ENCODE measurements at places on chromosomes 3 and 15.

GRCh38 chr3:145767909-145768308 is 393.1 kb downstream of the PLOD2 start:
- no peak for DNase-seq

- no peak for DNase-seq
Observed at GRCh38 chr3:171443211-171443957, 16.8 kb downstream of the TNIK start.

- no peak for DNase-seq
Observed at GRCh38 chr3:5202222-5202621, 14.7 kb downstream of the EDEM1 start.

DNA sequence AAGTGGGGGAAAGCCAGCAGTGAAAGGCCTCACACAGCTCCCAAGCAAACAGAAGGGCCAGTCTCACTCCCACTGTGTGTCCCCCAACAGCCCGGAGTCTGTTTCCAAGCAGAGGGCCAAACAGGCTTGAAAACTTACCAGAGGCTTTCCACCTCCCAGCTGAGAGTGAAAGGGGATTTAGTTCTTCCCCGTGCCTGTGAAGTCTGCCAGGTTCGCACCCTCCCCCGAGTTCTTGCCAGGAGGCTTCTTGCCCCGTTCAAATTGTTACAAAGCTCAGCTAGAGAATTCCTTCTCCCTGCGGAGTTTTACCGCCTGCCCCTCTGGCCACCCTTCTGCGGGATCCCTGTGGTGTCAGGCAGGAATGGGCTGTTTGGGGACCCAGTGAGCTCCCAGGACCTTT is 68.0 kb upstream of the WNT7A start:
- DNase-seq, result no peak

GRCh38 chr15:99478977-99479376 is 86.8 kb upstream of the MEF2A start:
- DNase-seq, result peak; percentile 62

- DNase-seq, result peak; percentile 63
Observed at GRCh38 chr15:49279521-49280456, 109.7 kb downstream of the GALK2 start.

DNA sequence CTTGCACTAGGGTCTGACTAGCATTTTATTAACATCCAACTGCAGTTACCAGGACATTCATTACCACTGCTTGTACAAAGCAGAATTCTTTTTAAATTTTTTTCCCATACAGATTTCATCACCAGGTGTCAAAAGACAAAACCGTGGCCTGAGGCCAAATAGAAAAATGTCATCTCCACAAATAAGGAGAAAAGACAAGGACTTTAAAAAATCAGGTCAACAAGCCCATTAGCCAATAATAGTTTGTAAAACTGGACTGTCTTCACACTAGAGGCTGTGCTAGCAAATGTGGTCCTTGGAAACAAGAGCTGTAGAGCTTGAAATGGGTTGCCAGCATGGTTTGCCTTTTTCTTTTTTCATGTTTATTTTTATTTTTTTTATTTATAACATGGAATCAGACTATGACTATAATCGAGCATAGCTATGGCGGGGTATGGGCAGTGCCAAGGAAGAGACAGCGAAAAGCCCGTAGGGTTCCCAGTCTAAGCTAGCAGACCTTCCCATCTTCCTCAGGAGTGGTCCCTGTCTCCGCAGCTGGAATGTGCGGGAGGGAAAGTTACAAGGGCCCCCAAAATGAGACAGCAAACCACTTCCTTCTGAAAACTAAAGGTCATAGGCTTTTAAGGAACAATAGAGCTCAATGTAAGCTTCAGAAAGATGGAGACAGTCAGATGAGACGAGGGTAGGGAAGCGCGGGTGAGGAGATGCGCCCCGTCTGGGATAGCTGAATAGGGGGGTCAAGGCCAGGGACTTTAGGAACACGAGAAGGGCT is 1.5 kb downstream of the PTPN9 start:
- peak; percentile 33 for DNase-seq

GRCh38 chr15:96323319-96324145 is 7.0 kb upstream of the NR2F2 start:
- no peak for DNase-seq

- no peak for DNase-seq
Observed at GRCh38 chr3:138097192-138098172, 17.9 kb downstream of the DZIP1L start.

DNA sequence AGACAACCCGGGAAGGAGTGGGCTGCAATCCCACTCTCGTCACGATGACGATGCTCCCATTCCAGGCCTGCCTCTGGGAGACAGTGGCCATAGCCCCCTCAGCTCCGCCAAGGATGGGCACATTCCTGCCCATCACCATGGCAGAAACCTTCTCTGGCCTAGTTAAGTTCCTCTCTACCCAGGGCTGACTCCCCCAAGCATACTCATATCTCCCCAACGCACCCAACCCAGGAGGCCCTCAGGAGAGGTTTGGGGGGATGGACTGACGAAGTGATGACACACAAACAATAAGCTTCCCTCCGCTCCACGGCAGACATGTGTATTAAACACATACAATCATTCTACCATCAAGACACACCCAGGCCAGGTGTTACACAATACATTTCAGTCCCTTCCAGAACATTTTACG is 60.1 kb downstream of the VGLL4 start:
- no peak for DNase-seq

Data from suppressor macrophage treated with lipopolysaccharide for 1 hour (primary cell).